ENCODE measurements at places on chromosomes 6 and 20.

- DNase-seq = no peak
These were observed 180.6 kb upstream of the STXBP5 start for GRCh38 chr6:147023581-147023980.

GRCh38 chr6:55388211-55388610 lies 60.9 kb downstream of the GFRAL start:
- no peak for DNase-seq

- no peak for DNase-seq
These were observed 235.8 kb upstream of the RIN2 start for GRCh38 chr20:19522071-19522801.

DNA sequence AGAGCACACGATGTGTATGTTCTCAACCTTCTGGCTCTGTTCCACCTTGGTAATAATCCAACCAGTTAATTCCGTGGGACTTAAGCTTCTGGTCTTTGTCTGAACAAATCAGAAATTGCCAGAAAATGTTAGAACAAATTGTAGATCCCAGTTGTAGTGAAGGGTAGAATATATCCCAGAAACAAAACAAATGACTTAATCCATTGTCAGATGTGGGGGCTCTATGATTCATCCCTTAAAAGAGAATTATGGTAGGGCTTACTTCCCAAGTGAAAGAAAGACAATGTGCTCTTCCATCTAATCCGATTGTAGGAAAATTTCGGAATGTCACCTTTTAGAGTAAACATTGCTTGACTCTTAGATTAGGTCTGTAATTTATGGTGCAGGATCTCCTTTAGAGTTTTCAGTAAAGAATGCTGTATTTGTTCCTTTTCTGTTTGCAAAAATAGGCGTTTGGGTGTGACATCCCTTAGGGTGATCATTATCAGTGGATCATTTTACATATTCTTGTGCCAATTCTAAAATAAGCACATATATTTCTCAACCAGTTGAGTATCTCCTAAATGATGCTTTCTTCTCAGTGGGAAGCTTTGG lies 234.5 kb upstream of the ZNF217 start:
- no peak for DNase-seq

DNA sequence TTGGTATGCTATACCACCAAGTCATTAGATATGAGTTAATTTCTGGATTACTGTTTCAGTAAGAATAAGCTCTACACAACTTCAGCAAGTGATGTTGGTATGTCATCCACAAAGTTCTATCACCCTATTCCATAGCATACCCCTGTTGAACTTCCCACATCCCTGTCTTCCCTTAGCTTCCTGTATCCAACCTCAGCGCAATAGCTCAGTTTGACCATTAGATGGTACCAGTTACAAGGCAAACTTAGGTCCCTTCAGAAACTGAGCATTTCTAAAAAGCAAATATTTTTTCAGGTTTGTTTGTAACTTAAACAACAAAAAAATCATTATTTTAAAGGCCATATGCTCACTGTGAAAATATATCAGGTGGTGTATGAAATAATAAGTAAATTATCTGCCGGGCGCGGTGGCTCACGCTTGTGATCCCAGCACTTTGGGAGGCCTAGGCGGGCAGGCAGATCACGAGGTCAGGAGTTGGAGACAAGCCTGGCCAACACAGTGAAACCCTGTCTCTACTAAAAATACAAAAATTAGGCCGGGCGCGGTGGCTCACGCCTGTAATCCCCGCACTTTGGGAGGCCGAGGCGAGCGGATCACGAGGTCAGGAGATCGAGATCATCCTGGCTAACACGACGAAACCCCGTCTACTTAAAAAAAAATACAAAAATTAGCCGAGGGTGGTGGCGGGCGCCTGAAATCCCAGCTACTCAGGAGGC lies 8.8 kb upstream of the MOG start:
- no peak for DNase-seq

GRCh38 chr20:10423735-10424134 lies 10.3 kb downstream of the MKKS start:
- no peak for DNase-seq

Measured in SK-N-DZ (cell line).